ENCODE measurements at places on chromosomes 1 and 21. TPM values are rescaled to one million over a fixed set of nuclear protein-coding genes. Genes with fewer than 3 reads are reported as not detected.
A peak's percentile ranks its signal among the peaks of the same experiment; 100 is the strongest.

DNA sequence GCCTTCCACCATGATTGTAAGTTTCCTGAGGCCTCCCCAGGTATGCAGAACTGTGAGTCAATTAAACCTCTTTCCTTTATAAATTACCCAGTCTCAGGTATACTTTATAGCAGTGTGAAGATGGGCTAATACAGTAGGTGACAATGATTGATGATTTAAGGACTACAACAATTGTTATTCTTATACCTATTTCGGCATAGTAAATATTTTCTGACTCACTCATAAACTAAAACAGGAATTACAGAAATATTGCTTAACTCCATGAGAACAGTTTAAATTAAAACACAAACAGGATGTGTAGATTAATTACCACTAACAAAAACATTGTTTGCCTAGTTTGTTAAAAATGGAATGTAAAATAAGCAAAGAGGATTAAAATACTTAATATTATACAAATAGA, 839.9 kb downstream of the LTN1 start:
- no peaks in the 10 kb centered on the region for H3K36me3 ChIP-seq
- no peak overlapping the region for H3K4me3 ChIP-seq
- H3K27me3 ChIP-seq, result no peaks in the 10 kb centered on the region
- H3K4me1 ChIP-seq, result no peaks in the 10 kb centered on the region
- no peak overlapping the region for H3K27ac ChIP-seq

GRCh38 chr1:54153535-54154439, 987 bp upstream of the CDCP2 start:
- H3K27me3 ChIP-seq, result no peaks in the 10 kb centered on the region
- no peaks in the 10 kb centered on the region for H3K4me1 ChIP-seq
- H3K36me3 ChIP-seq, result no peaks in the 10 kb centered on the region

GRCh38 chr1:61770131-61770530, 27.9 kb downstream of the PATJ start:
- H3K4me1 ChIP-seq, result no peaks in the 10 kb centered on the region
- no peak for DNase-seq
- no peak overlapping the region for H3K4me3 ChIP-seq
- peaks cover 12% of the 10 kb centered on the region for H3K36me3 ChIP-seq
- H3K27me3 ChIP-seq, result no peaks in the 10 kb centered on the region

GRCh38 chr1:10814312-10814711, 17.9 kb upstream of the CASZ1 start:
- H3K36me3 ChIP-seq, result no peaks in the 10 kb centered on the region
- no peak for DNase-seq
- H3K4me1 ChIP-seq, result no peaks in the 10 kb centered on the region

DNA sequence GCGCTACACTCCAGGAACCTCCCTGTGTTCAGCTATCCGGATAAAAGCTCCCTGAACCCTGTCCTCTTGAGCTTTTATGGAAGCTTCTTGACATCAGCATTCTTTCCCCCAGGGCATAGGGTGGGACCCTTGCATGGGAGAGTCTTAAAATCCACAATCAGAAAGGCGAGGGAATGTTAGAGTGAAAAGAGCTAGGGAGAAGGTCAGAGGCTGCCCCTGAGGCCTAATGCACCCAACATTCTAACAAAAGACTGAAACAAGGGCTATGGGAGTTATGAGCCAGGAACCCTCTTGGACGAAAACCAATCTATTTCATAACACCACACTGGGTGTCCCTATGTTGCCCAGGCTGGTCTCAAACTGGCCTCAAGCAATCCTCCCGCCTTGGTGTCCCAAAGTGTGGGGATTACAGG, 36.7 kb downstream of the NEK2 start:
- no peak overlapping the region for H3K27ac ChIP-seq
- no peak overlapping the region for H3K4me3 ChIP-seq
- DNase-seq, result no peak

DNA sequence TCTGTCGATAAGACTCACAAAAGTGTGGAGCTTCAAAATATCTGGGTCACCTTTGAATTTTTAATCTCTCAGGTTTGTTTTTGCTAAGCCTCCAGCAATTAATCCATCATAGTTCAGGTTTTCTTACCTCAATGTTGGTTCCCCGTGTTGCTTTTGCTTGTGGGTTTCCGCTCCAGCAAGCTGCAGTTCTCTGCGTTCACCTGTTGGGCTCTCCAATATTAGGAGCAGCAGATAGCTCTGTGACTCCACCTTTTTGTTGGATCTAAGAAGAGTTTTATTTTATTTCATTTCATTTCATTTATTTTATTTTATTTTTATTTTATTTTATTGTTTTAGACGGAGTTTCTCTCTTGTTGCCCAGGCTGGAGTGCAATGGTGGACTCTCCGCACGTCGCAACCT, 335.5 kb downstream of the COL11A1 start:
- no peak for DNase-seq
- no peaks in the 10 kb centered on the region for H3K4me1 ChIP-seq
- H3K27me3 ChIP-seq, result no peaks in the 10 kb centered on the region
- H3K4me3 ChIP-seq, result no peak overlapping the region
- no peak overlapping the region for H3K27ac ChIP-seq
- no peaks in the 10 kb centered on the region for H3K36me3 ChIP-seq

GRCh38 chr1:75922698-75923097, 9.5 kb downstream of the ASB17 start:
- H3K27me3 ChIP-seq, result no peaks in the 10 kb centered on the region
- no peak overlapping the region for H3K27ac ChIP-seq
- H3K36me3 ChIP-seq, result no peaks in the 10 kb centered on the region
- no peak overlapping the region for H3K4me3 ChIP-seq

DNA sequence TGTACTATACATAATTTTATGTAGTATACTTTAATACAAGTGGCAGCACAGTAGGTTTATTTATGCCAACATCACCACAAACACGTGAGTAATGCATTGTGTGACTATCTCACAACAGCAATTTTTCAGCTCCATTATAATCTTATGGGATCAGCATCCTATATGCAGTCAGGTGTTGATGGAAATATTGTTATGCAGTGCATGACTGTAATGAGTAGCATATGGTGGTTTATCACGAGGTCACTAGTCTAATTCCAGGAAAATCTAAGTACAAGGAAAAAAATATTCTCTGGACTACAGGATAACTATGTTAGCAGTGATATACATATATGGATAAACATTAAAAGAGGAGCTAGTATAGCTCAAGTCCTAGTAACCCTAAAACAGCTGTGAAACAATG, 69.0 kb downstream of the ATP1B1 start:
- peaks cover 2% of the 10 kb centered on the region for H3K27me3 ChIP-seq
- no peak overlapping the region for H3K4me3 ChIP-seq
- no peak overlapping the region for H3K27ac ChIP-seq
- no peaks in the 10 kb centered on the region for H3K4me1 ChIP-seq
- no peaks in the 10 kb centered on the region for H3K36me3 ChIP-seq

- no peak overlapping the region for H3K27ac ChIP-seq
- no peak overlapping the region for H3K4me3 ChIP-seq
- no peak for DNase-seq
These were observed 68.0 kb downstream of the ADAMTS1 start for GRCh38 chr21:26777166-26777565.

DNA sequence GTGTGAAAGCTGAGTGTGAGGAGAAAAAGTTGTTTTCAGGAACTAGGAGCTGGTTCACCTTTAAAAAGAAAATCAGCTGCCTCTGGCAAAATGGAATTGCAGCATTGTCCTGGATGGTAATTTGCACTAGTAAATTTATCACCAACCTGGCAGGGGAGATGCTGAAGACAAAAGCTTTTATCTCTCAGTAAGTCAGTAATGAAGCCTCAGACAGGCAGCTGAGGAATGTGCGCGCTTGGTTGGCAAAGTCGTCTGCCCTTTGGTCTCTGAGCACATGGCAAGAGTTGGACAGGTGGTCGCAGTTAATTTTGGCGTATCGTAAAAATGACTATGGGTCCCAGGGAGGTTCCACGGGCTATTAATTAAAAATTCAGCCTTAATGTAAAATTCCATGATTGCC, 131.9 kb downstream of the BACH1 start:
- DNase-seq, result no peak
- H3K36me3 ChIP-seq, result no peaks in the 10 kb centered on the region
- H3K27ac ChIP-seq, result no peak overlapping the region
- no peak overlapping the region for H3K4me3 ChIP-seq
- H3K27me3 ChIP-seq, result no peaks in the 10 kb centered on the region

DNA sequence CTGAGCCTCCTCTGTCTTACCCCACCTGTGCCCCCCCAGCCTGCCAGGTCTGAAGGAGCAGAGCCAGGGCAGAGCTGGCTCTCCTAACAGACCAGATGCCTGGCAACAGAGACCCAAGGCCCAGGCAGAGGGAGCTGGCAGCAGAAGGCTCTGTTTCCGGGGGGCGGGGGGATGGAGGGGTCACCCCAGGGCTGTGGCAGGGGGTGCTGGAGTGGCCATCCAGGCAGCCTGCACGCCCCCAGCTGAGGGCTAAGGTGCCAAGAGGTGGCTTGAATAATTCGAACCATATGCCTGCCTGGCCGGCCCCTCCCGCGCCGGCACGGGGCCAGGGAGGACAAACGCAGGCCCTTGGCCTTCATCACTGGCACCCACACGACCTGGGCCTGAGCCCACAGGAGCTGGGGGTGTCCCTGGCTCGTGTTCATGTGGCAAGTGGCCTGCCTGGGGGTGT, 16.0 kb upstream of the PLEKHG5 start:
- H3K27ac ChIP-seq, result no peak overlapping the region
- no peak for DNase-seq
- no peak overlapping the region for H3K4me3 ChIP-seq
- H3K27me3 ChIP-seq, result no peaks in the 10 kb centered on the region
- no peaks in the 10 kb centered on the region for H3K36me3 ChIP-seq

- no peak for DNase-seq
- H3K27ac ChIP-seq, result peak overlapping the region; percentile 10
- H3K36me3 ChIP-seq, result peaks cover 42% of the 10 kb centered on the region
- H3K27me3 ChIP-seq, result no peaks in the 10 kb centered on the region
These were observed 7.8 kb downstream of the UBE2G2 start for GRCh38 chr21:44793592-44794374.

- H3K4me3 ChIP-seq, result no peak overlapping the region
- no peaks in the 10 kb centered on the region for H3K4me1 ChIP-seq
- no peaks in the 10 kb centered on the region for H3K36me3 ChIP-seq
- DNase-seq, result no peak
- H3K27me3 ChIP-seq, result peaks cover under 1% of the 10 kb centered on the region
These were observed 5.1 kb upstream of the MYBPH start for GRCh38 chr1:203180611-203181330.

SPATA1 gene
- 1.2 TPM for total RNA-seq

ERICH3 gene
- total RNA-seq, result not detected

SLC26A9 gene
- total RNA-seq, result not detected

ESPN gene
- 1.2 TPM for total RNA-seq

HRNR gene
- not detected for total RNA-seq

TMEM125 gene
- not detected for total RNA-seq

PAPPA2 gene
- 0.10 TPM for total RNA-seq

Measured in activated T-helper 1 cell treated with anti-CD3 and anti-CD28 coated beads, Interleukin-12 subunit alpha, Interleukin-12 subunit beta, Interleukin-2, Interleukin-4 antibody, amounts not matched to agents 30 ng/mL and 10 ng/mL and 1 ng/mL, durations not matched to agents 14 hours and 24 hours and 36 hours (primary cell).